ENCODE measurements at places on chromosomes 4 and X.

- DNase-seq: peak; percentile 53
These were observed 28.4 kb upstream of the TNIP3 start for GRCh38 chr4:121192480-121192879.

- no peak for DNase-seq
These were observed 126.7 kb downstream of the CHRNA9 start for GRCh38 chr4:40461879-40462278.

- no peak for DNase-seq
These were observed 195.4 kb upstream of the MAMLD1 start for GRCh38 chrX:150167482-150168324.

- peak; percentile 99 for DNase-seq
These were observed 99.4 kb upstream of the PGRMC2 start for GRCh38 chr4:128386761-128387599.

DNA sequence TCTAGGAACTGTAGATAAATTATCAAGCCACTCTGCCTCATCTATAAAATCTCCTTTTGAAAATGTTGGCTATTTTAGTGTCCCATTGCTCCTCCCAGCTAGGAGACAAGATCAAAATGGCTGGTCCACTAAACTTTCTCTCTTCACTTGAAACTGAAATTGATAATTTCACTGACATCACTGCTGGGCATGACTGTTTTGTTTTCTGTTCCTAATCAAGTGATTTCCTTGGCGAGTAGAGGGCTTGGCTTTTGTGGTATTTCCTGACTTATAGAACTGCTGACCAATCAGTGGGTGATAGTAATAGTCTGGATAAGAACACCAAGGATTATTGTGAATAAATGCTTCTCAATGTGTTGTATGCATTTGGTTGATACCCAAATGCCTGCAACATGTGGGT is 2152.9 kb downstream of the ARAP2 start:
- peak; percentile 5 for DNase-seq

Measured in fibroblast of villous mesenchyme (primary cell).